ENCODE measurements at places on chromosomes 3 and 15.

DNA sequence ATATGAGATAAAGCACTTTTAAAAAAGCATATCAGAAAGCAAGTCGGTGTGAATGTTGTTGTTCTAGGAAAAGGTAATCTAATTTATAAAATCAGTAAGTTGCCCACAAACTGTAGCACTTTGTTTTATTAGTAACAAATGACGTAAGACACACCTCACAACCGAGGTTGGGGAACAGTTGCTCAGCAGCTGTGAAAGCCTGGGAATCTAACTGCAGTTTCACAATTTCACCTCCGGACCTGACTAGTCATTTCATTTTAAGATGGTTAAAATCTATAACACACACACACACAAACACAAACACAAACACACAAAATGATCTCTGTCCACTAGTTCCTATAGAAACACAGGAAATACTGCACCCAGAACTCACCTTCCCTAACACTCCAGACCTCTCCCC, 406.7 kb upstream of the NR2F2 start:
- DNase-seq, result no peak

GRCh38 chr3:463252-464192, 267.0 kb downstream of the CHL1 start:
- DNase-seq, result no peak

- DNase-seq, result no peak
These were observed 112.1 kb upstream of the MRPS22 start for GRCh38 chr3:139231555-139232281.

DNA sequence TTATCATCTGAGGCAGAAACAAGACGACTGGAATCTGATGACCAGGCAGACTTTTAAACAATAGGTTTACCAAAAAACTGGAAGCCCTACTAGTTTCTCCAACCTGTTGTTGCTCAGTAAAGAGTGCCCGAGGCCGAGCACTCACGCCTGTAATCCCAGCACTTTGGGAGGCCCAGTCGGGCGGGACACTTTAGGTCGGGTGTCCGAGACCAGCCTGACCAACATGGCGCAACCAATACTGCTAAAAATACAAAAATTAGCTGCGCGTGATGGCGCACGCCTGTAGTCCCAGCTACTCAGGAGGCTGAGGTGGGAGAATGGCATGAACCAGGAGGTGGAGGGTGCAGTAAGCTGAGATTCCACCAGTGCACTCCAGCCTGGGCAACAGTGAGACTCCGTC, 1.1 kb upstream of the WDR5B start:
- DNase-seq, result no peak

DNA sequence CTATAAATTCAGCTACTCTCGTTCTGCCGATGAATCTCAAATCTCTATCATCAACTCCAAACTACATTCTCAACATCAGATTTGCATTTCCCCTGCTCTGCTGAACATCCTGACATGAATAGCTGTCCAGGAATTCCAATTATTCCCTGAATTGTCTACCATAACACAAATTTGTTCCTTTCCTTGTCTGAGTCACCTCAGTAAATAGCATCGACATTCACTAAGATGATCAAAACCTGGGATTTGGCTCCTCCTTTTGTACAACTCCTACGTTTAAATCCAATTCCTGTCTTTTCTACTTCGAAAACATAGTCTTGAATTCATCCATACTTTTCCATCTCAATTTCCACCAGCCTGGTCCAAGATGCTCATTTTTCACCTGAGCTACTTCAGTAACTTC, 107.0 kb downstream of the GREM1 start:
- no peak for DNase-seq

GRCh38 chr3:108221393-108221792, 831 bp downstream of the IFT57 start:
- DNase-seq, result no peak

GRCh38 chr3:13105896-13106250, 32.6 kb upstream of the IQSEC1 start:
- no peak for DNase-seq

DNA sequence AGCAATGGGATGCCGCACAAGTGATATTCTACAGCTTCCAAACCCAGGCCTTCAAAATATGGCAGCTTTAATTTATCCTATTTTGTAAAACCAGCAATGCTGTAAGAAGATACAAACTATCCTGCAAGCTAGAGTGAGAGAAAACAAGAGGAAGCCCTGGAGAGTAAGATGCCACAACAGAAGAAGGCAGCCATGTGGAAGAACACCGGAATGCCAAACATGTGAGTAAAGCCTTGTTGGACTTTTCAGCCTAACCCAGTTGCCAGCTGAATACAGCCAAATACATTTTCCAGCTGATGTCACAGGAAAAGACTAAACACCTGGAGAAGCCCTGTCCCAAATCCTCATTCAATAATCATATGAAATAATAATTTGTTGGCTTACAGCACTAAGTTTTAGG, 1115.1 kb upstream of the CADM2 start:
- no peak for DNase-seq

DNA sequence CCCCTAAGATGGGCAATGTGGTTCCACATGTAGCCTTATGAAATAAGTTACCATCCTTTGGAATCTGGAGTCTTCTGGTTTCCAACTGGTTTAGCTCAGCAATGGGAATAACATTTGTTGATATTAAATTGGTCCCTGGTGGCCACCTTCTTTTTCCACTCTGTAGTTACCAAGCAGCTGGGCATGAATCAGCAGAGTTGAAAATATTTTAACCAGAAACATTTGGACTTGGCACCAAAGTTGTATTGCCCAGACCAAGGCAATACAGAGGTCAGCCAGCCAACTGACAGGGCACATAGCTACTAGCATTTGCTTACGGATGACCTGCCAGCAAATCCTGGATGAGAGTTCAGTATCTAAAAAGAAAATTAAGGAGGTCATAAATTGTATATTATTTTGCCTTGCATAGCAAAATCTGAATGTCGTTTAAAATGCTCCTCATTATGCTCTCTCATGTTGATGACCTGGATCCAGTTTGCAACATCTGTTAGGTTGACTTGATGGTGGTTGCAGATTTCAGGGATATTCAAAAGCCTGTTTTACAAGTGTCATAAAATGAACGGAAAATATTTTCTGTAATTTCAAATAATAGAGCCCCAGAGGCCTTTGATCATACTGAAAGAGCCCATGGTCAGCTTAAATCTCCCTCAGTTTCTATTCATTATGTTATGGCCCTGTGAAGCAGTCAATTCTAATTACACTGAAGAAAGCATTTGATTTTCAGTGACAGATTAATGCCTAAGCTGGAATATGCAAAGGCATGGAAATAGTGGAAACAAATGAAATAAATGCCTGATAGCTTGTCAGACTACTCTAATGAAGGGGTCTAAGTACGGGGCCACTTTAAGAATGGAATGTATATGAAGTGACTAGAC, 54.6 kb downstream of the PPM1L start:
- DNase-seq, result no peak

DNA sequence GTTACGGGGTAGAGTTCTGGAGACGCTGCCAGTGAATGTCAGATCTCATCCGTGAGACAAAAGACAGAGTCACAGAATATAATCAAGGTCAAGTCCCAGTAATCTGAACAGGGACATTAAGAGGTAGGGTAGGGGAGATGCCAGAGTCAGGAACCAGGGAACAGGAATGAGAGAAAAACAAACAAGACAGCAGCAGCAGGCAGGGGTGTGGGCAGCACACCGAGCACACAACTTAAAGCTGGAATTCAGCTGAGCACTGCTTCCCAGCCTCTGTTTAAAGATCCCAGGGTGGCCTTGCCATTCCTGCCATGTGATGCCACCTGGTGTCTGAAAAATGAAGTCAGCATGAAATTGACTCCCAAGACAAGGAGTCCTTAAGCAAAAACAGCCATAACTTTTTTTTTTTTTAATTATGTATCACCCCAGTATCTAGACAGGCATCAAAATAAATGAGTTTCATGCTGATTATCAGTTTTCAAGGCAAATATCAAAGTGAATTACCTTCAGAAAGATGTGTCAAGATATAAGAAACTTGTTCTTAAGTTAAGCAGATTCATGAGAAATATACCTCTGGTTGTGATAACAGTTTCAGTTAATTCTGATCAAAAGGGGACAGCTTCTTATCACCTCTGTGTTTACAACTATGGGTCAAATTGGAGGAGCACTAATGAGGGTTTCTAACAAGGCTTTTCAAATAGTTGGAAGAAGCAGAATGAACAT, 203.7 kb downstream of the SLC9A9 start:
- no peak for DNase-seq
